ENCODE measurements at places on chromosomes 16 and 17.

DNA sequence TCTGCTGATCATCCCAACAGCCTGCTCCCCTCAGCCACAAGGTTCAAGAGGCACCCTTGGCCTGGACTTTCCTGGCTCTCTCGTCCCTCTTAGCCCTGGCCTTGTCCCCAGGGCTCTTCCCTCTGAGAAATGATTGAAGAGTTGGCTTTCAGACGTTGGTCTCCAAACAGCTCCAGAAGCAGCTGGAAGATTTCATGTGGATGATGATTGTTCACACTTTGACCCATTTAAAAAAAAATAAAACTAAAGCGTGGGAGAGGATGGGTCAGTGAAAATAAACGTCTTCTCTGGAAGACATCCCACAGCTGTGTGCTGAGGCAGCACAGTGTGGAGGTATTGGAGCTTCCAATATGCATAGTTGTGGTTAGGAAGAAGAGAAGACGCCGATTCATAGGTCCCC is 54.7 kb upstream of the CDH11 start:
- DNase-seq: no peak

DNA sequence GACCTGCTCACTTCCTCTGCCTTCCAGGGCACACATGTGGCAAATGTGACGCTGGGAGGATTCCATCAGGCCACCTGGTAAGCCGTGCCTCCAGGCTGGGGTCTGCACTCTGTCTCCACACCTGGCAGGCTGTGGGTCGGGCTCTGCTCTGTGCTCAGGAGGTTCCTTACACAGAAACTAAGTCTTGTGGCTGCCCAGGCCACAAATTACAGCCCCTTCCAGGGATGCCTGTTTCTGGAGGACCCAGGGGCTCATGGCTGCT is 58.2 kb downstream of the RMI2 start:
- no peak for DNase-seq

GRCh38 chr17:76091526-76092286 is 11.9 kb downstream of the EXOC7 start:
- no peak for DNase-seq

- DNase-seq: no peak
Observed at GRCh38 chr17:13036751-13037150, 18.9 kb upstream of the ELAC2 start.

- DNase-seq: no peak
Observed at GRCh38 chr16:80743772-80744171, 60.6 kb downstream of the CDYL2 start.
